ENCODE measurements at places on chromosomes 7 and 10.

- peak; percentile 77 for DNase-seq
Measured at GRCh38 chr10:114623661-114624294, 34.3 kb downstream of the ABLIM1 start.

GRCh38 chr7:95715274-95715673 is 57.1 kb upstream of the DYNC1I1 start:
- no peak for DNase-seq

- peak; percentile 46 for DNase-seq
Measured at GRCh38 chr7:112500619-112501018, 19.8 kb downstream of the LSMEM1 start.

DNA sequence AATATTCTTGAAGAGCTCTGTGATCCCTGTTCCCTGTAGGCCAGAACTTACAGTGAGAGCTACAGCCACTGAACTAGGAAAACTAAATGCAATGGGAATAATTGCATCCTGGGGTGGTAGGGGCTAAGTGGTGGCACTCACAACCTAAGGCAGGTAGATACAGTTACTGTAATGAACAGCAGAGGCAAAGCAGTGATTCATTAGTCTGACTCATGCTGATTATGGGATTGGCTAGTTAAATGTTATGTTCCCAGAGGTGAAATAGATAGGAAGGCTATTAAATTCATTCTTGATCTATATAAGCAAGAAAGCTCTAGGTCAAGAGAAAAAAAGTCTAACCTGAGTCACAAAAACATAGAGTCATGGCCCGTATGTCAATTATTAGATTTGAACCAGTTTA is 173.1 kb upstream of the MALRD1 start:
- DNase-seq: no peak

DNA sequence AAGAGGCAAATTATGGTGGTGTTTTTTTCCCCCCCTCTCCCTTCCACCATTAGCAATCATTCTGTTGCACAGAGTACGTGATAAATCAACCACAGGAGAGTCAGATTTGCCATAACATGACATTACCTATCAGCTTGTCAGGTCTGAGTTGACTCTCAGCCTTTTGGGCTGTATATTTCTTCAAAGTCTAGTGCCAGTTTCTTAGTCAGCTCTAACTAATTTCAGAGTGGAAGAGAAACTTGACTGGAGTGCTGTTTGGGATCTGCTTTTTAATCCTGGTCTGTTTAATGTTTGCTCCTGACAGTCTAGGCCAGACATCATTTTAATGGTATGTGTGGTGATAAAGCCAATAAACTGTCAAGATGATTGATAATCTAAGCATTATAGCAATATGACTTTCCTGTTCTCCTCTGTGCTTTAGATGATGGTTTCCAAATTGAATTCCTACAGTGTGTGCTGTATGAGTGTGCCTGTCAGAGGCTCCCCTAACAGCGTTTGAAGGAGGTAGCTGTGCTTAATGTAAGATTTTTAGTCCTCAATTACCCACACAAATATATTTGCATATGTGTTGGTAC is 76.9 kb downstream of the LRMDA start:
- DNase-seq: no peak

DNA sequence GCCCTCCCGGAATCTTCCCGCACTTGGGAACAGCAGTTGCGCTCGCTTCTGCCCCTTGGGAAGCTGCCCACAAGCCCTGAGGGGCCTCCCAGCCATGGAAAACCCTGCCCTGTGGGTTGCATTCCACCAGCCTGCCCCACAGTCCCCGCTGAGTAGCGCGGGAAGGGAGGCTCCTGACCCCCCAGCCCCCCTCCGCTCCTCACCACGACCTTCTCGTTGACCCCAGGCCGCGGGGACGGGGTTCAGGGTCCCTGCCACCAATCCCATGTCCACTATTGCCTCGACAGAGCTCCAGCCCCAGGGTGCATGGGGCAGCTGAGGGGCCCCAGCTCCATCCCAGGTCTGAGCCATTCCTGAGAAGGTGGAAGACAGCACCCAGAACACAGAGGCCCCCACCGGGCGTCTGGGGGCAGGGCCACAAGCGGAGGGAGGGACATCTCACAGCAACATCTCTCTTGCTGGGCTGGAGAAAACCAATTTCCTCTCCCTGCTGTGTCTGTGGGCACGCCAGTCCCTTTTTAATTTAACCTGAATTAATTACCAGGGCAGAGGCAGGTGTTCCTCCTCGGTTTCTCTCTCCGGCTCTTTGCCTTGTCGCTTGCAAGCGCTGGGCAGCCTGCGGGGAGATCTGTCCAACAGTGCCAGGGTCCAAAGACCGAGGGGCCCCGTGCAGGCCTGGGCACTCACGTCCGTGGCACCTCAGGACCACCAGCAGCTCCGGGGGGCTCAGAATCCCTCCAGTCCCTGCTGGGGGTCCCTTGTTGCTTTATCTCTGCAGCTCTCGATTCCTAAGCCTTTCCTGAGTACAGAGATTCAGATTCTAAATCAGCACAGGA is 57.9 kb downstream of the FOXL3 start:
- no peak for DNase-seq

DNA sequence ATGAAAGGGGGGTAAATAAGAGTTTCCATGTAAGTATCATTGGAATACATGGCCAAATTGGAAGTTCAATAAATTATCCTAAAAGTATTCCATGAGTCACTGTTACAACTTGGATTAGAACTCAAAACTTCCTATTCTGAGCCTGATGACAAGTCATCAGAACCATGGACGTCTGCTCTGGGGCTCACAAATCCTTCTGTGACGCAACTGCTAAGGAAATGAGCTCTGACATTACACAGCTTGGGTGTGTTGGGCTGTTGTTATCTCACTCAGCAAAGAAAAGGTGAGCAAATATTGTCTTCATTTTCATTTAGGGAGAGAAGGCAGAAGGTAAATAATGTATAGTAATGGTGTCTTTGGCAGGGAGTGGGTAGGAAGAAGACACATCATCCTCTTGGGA is 214.8 kb upstream of the ADO start:
- DNase-seq: peak; percentile 19

DNA sequence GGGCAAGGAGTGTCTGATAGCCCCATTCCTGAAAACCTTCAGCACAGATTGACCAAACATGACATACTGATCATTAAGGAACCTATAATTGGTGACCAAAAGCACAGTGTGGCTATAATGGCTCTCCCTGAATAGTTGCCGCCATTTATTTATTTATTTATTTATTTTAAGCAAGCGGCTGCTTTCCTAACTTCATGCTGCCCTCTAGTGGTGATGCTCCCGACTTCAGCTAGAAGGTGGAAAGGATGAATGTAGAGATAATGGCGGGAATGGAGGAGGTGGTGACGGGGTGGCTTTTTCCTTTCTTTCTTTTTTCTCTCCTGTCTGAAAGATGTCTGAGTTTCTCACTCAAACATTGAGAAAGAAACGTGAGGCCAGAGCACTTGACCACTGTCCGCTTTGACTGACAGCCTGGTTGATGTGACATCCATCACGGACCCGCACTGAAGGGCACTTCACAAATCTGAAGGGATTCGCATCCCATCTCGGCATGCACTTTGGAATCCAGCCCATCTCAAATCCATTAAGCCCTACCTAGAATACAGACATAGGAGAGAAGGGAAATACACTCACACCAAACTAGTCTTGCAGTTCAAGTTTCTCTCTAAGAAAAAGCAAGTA is 1090.1 kb downstream of the KCNMA1 start:
- peak; percentile 87 for DNase-seq

DNA sequence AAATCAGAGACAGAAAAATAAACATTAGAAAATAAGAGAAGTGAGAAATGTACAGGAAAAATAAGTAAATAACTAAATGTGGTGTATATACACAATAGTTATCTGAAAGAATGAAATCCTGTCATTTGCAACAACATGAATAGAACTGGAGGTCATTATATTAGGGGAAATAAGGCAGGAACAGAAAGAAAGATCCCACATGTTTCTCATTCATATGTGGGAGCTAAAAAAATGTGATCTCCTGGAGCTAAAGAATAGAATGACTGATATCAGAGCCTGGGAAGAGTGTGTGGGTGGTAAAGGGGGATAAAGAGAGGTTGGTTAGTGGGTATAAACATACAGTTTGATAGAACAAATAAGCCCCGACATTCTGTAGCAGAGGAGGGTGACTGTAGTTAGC is 27.3 kb downstream of the PLXDC2 start:
- peak; percentile 49 for DNase-seq

GRCh38 chr7:94028768-94029167 is 24.6 kb upstream of the BET1 start:
- peak; percentile 79 for DNase-seq

DNA sequence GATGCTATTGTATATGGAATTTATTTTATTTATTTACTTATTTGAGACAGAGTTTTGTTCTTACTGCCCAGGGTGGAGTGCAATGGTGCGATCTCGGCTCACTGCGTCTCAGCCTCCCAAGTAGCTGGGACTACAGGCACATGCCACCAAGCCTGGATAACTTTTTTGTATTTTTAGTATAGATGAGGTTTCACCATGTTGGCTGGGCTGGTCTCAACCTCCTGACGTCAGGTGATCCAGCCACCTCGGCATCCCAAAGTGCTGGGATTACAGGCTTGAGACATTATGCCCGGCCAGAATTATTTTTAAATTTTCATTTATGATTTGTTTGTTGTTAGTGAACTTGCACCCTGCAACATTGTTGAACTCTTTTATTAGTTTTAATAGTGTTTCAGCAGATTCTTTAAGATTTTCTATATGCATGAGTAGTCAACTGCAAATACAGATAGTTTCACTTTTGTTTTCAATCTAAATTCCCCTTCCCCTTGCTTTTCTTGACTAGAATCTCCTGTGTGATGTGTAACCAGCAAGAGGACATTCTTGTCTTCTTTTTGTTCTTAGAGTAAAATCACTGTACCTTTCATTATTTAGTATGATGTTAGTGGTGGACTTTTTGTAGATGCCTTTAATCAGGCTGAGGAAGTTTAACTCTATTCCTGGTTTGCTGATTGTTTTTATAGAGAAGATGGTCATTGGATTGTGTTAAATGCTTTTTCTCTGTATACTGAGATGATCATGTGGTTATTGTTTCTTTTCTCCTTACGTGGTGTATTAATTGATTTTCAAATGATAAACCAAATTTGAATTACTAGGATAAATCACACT is 27.8 kb downstream of the ZNF33A start:
- peak; percentile 49 for DNase-seq

- no peak for DNase-seq
Measured at GRCh38 chr10:26540601-26541000, 102.5 kb downstream of the APBB1IP start.

GRCh38 chr10:51302316-51302715 is 228.0 kb downstream of the PRKG1 start:
- DNase-seq: peak; percentile 48

- DNase-seq: peak; percentile 57
Measured at GRCh38 chr7:47093320-47094234, 488.3 kb downstream of the TNS3 start.

DNA sequence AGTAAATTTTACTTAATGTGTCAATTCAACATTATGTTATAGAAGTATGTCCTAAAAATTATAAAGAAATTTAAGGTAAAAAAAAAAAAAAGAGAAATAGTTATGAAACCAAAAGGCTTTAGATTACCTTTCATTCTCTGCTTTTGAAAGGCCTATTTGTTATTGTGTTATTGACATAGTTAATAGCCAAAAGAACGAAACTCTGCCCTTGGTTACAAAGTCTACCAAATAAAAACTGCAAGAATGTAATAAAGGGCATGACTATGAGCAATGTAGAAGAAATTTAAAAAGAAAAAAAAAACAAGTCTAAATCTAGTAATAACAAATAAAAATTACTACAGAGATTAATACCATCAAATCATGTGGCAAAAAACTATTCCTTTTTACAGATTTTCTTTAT is 10.6 kb downstream of the ACBD5 start:
- DNase-seq: no peak

GRCh38 chr10:80701706-80702105 is 164.0 kb downstream of the SH2D4B start:
- no peak for DNase-seq

GRCh38 chr10:47421057-47421952 is 37.2 kb upstream of the ZNF488 start:
- DNase-seq: peak; percentile 86

- DNase-seq: no peak
Measured at GRCh38 chr10:90805206-90805605, 52.6 kb downstream of the HTR7 start.

- no peak for DNase-seq
Measured at GRCh38 chr7:73354821-73355220, 26.9 kb downstream of the FKBP6 start.

- no peak for DNase-seq
Measured at GRCh38 chr7:36977878-36978277, 253.6 kb upstream of the AOAH start.

DNA sequence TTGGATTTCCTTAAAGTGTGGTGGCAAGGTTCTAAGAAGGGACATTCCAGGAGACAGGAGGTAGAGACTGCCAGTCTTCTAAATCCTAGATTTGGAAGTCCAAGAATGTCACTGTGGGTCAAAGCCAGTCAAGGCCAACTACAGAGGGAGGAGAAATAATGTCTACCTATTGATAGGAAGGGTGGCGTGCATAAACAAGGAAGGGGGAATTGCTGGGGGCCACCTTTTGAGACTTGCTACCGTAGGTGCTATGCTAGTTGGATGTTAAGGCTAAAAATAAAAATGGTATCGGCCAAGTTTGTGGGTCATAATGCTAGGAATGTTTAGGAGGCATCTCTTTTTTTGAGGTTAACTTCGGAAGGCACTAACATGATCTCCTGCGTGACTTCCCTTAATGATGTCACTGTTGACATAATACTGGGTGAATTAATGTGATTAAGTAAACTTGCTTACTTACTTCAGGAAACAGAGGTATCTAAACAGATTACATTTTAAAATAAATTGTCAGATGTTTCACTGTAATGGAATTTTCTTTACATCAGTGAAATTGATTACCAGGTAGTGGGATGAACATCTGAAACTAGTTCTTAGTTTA is 4.8 kb downstream of the BTRC start:
- DNase-seq: peak; percentile 50

DNA sequence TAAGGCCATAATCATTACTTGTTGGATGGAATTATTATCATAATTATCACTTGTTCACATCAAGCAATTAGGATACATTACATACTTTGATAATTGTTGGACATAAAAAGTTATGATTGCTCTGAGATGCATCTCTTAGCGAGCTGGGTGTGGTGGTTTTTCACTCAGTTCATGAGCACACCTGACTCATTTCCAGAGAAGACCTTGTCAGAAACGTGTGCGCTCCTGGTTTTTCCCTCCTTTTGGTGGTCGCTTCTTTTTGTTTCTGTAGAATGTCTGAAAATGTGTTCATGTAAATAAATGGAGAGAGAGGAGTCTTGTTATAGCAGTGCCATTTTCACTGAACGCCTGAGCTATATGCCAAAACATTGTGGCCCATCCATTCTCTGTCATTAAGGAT is 141.3 kb downstream of the PAXIP1 start:
- no peak for DNase-seq

DNA sequence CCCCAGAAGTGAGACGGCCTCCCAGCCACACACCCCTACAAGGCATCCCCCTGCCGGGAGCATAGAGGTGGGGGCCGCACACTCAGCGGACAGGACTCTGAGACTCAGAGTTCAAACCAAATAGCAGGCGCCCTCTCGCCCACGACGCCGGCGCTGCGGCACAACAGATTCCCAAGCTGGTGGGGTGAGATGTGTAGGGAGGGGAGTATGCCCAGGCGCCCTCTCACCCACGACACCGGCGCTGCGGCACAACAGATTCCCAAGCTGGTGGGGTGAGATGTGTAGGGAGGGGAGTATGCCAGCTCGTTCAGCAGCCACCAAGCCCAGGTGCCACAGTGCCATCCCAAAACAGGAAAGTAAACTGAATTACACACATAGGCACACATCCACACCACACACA is 64.7 kb downstream of the TCERG1L start:
- DNase-seq: no peak

- DNase-seq: no peak
Measured at GRCh38 chr7:72182036-72182435, 230.1 kb downstream of the CALN1 start.

GRCh38 chr10:59971915-59972314 is 65.6 kb upstream of the CCDC6 start:
- DNase-seq: peak; percentile 40

Data from choroid plexus epithelial cell (primary cell).